Bronchial epithelial cell (primary cell): ENCODE measurements at places on chromosomes 2 and 18.

DNA sequence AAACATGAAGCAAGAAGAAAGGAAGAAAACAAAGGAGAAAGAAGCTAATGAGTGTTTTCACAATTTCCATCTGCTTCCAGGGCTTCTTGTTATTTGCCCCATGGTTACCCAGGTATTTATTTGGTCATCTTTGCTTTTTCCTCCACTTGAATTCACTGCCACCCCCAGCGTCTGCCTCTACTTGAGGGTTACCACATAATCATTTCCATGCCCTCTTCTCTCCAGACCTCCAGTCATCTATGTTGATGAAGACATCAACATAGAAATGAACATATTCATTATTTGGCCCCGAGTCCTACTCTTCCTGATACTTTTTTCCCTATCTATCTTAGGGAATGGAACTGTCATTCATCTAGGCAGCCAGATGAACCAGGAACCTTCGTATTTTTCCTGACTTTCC lies 133.6 kb upstream of the CAVIN2 start:
- DNase-seq = no peak

DNA sequence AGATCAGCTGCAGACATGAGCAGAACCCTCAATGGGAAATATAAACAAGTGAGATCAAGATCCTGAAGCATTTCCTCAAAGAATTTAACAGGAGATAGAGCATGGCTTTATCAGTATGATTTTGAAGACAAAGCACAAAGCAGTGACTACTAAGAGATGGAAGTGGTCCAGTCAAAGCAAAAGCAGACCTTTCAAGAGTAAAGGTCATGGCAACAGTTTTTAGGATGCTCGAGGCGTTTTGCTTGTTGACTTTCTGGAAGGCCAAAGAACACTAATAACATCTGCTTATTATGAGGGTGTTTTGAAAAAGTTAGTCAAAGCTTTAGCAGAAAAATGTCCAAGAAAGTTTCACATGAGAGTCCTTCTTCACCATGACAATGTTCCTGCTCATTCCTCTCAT lies 128.5 kb downstream of the KCNE4 start:
- no peak for DNase-seq

DNA sequence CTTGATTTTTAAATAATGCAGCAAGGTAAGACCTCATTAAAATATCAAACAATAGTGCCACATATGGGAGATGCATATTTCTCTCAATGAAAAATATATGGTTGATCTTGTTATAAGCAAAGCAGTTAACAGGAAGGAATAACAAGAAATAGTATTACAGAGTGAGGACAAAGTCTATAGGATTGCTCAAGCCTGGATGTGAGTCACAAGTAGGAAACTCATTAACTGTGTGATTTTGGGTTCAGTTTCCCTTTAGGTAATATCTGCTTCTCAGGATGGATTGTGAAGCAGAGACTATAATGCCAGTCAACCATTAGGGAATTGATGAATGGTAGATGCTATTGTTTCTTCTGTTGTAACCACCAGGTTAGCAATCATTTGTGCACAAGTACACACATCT lies 42.9 kb upstream of the SPHKAP start:
- peak; percentile 34 for DNase-seq

DNA sequence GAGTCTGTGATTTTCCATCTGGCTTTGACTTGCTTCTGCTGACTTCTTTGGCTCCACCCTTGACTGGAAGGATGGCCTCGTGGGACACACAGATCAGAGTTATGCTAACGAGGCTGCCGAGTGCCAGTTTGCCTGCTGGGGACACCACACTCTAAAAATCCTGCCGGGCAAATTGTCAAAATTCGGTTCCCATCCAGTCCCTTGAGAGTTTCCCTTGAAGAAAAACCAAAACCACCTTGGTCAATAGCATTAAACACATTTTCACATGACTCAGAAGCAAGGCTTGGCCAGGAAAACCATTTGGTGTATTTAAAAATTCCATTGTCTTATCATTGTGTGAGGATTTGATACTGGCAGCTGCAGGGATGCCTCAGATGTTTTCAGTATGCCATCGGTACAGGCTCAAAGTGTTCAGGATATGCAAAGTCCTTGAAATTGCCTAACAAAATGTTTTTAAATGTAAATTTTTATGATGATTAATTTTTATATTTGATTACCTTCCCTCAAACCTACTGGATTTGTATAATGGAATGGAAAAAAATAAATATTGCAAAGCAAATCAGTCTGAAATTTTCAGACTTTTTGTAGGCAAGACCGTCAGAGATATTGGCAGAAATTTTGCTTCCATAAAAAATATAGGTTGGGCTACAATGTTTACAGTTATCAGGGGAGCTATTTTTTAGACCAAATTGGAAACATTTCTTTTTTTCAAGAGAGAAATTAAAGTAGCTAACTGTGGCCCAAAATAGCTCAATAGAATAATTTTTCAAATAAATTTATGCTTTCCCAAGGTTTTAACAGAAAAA lies 41.6 kb downstream of the KCNE4 start:
- DNase-seq = no peak

GRCh38 chr18:43868497-43868995 lies 591.3 kb upstream of the SYT4 start:
- DNase-seq = no peak

GRCh38 chr2:214533541-214533940 lies 122.7 kb downstream of the VWC2L start:
- DNase-seq = no peak

GRCh38 chr2:233351423-233351822 lies 2.9 kb upstream of the DGKD start:
- no peak for DNase-seq

DNA sequence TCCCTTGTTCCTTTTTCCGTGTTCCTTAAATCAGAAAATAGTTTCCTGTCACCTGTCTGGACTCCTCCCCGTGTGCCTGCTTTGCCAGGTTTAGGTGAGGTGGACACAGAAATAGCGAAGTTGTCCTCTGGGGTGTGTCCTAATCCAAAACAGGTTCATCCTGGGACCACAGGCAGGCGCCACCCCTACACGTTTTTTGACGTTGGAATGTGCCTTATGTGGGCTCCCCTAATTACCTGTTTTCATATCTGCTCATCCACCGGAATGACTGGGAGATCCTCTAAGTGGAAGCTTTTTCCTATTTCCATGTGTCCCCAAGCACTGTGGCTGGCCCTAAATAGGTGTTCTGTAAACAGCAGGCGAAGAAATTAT lies 49.0 kb upstream of the PAIP2B start:
- no peak for DNase-seq

- DNase-seq = no peak
These were observed 9.3 kb downstream of the NFE2L2 start for GRCh38 chr2:177255227-177255601.

DNA sequence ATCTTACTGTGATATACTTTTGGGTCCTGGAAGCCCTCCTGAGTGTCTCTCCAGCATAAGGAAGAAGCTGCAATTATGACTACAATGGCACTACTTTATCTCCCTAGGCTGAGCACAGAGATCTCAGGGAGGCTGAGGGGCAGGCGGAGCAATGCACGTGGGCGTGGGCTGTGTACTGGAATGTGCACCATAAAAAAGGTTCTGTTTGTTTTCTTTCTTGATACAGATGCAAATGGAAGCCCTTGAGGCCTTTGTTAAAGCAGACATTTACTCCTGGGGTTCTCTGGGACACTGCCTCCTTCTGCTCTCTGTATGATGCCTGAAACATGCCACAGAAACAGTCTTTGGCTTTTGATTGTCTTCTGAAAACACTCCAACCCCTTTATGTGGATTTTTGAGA lies 79.1 kb upstream of the DLX2 start:
- no peak for DNase-seq

DNA sequence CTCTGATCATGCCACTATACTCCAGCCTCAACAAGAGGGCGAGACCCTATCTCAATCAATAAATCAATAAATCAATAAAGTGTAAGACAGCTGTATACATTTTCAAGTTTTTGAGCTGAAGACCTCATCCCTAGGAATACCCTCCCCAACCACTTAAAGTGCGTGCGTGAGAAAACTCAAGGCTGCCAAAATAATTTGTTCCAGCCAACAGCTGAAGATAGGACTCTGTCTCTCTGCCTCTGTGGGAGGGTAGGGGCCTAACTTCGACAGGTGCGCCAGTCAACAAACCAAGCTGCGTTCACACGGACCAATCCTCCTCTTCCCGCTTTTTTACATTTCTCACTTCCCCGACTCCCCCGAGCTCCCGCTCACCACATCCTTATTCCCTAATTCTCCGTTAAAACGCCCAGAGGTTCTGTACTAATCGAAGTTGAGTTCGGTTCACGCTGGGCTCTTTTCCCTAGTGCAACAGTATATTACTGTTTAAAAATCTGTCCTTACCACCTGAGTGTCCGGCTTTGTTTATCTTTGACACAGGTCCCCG lies 618 bp downstream of the POLR2D start:
- DNase-seq = peak; percentile 4

- no peak for DNase-seq
These were observed 2.6 kb downstream of the THADA start for GRCh38 chr2:43593254-43593653.

DNA sequence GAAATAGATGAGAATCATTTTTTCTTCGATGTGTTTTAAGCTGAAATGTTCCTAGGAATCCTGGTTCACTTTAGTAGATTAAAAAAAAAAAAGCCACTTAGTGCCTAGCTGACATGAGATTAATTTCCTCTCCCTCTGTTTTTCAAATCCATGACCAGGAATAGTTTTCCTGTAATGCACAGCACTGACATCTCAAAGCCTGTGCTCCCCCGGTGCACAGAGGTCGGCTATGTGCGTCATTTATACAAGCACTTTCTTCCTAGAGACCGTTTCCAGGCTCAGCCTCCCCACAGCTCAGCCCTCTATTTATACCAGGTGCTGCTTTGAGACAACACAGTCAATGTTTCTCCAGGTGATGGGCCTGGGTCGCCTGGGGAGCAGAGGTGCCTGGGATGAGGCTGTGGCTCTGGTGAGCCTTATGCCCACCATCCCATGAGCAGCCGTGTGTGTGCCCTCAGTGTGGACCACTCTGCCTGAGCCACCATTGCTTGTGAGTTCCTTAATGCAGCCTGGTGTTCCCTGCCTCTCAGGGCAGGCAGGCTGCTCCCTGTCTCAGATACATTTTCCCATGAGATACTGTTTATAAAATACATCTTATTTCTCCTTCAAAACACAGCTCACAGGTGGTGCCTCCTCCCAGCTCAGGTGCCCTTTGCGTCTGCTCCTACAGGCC lies 515.7 kb upstream of the HS6ST1 start:
- DNase-seq = no peak

DNA sequence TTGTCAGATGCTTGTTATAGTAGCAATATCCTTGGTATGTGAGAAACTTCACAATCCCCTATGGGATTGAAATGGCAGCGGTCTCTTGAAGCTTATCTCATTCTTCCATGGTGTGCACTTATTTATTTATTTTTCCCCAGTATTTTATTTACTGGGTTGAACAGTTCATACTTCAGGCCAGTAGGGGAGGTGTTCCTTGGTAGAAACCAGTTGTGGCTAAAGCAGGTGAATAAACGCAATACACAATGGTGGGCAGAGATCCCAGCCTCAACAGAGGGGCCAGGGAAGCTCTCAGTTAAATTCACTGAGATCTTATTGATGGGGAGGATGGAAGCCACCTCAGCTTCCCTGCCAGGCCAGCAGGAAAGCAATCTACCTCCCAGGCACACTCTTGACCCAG lies 93.7 kb upstream of the SRD5A2 start:
- no peak for DNase-seq

DNA sequence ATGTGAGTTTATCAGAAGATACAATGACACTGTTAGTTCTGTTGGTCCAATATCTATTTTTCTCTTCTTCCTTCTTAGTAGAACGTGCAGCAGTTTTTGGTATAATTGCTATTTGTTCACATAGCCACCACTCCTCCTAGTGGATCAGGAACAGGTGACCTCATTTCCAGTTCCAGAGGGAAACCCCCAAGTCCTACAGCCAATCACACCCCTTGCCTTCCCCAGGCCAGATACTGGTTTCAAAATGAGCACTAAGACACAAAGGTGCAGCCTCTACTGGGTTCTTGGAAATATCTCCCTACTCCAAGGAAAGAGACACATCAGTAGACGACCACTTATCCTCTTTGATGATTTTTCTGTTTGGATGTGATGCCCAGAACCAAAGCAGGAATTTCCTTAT lies 103.2 kb downstream of the TCF4 start:
- no peak for DNase-seq

- no peak for DNase-seq
These were observed 429.0 kb downstream of the SETBP1 start for GRCh38 chr18:45109706-45110105.

- DNase-seq = no peak
These were observed 113.0 kb downstream of the STPG4 start for GRCh38 chr2:47041891-47042684.

- DNase-seq = peak; percentile 74
These were observed 1.7 kb upstream of the LCLAT1 start for GRCh38 chr2:30445266-30445821.

GRCh38 chr18:10289251-10289650 lies 165.2 kb upstream of the APCDD1 start:
- no peak for DNase-seq

GRCh38 chr18:3427944-3428343 lies 22.0 kb upstream of the TGIF1 start:
- no peak for DNase-seq

DNA sequence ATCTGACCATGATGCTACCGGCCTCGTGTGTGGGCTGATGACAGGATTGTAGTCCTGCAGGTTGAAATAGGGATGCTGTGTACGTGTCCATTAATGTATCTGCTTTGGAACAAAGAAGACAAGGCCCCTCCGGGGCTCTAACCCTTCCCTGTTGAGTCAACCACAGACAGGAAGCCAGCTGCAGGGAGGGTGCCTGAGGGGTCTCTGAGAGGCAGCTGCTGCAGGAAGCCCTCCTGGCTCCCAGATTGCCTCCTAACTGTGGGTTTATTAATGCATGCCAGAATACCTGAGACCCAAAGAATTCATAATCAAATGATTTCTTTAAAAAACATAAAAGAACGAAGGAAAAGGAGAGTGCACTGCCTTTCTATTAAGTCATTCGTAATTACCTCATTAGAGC lies 140.4 kb downstream of the CELF4 start:
- no peak for DNase-seq

- no peak for DNase-seq
These were observed 71.5 kb upstream of the PSME4 start for GRCh38 chr2:54042341-54042740.

DNA sequence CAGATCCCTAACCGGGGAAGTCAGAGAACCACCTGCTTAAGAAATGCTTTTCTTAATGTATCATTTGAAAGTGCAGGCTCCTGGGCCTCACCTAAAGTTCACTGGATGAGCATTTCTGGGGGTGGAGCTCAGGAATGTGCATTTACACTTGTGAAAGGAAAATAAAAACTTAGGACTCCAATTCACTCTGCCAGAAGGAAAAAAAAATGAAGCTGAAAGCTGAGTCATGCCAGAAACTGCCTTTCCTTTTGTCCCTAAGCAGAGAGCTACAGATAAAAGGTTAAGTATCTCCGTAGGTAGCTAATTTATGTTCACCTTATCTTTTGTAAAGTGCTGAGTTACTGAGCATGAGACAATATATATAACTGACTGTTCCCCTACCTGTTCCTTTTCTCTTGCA lies 229.5 kb upstream of the MEX3C start:
- DNase-seq = peak; percentile 66

GRCh38 chr18:37389684-37390368 lies 175.8 kb downstream of the CELF4 start:
- no peak for DNase-seq

- no peak for DNase-seq
These were observed 11.0 kb upstream of the SMCHD1 start for GRCh38 chr18:2644535-2644934.
